ENCODE measurements at places on chromosomes 2 and 18.

- DNase-seq = no peak
Measured at GRCh38 chr18:8989855-8990254, 112.6 kb upstream of the NDUFV2 start.

DNA sequence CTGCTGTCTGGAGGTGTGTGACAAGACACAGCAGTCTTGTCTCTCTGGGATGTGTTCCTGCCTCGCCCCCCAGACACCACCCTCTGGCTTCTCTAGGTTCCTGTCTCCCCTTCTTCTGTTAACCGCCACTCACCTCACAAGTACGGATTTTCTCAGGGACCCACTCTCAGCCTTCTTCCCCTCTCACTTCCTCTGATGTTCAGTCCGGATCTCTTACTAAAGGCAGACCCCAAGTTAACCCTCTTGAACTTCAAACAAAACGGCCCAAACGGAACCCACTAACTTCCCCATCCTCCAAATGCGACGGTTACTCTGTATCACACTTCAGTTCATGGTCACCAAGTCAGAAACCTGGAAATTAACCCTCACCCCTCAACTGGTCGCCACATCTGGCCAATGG is 32.0 kb downstream of the B4GALT6 start:
- DNase-seq = no peak

DNA sequence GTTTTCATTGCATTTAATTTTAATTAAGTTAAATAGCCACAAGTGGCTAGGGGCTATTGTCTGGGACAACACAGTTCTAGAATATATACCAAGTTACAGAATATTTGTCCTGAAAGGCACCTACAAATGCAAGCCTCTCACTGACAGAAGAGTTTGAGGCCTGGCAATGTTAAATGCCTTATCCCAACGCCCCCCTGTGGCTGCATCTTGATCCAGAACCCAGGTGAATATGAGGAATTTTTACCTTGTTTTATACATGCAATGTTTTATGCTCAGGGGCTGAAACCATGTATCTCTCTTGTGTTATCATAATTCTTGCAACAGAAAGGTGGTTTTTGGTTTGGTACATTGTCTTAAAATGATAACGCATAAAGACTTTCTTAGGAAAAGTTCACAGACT is 71.8 kb upstream of the SEC11C start:
- DNase-seq = no peak

GRCh38 chr18:39485696-39486095 is 1920.1 kb upstream of the CELF4 start:
- DNase-seq = no peak

DNA sequence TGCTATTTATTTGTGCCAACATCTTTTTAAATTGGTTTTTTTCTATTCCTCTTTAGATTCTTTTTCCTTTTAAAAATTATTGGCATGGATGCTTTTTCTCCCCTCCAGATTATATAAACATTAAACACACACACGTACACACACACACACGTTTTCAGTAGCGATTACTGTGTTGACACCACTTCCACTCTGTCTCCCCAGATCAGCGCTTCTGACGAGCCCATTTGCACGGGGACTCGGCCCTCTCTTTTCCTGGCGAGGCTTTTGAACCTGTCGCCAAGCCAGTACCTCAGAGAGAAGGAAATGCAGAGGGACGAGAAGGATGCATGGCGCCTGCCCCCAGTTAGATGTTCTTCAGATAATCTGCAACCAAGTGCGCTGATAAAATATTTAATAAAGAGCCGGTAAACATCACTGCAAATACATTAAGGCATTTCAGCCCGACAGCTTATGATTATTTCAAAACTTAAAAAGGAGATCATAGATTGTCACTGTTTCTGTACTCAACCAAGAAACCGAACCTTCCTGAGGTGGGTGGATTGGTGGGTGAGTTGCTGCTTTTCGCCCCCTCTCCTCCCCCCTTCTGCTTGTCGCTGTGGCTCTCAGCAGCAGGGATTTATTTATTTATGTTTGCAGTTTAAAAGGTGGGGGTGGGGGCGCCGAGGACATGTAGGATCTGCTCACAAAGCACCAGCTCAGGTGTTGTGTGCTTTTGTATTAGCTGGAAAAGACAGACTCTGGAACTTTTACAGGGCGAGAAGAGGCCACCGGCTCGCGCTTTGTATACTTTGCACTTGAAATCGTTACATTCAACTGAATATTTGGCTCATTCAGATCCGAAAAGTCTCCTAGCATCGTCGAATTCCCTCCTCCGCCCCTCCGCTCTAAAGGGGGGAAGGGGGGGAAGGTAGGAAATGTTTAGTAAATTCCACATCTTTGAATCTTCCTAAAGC is 787 bp upstream of the TBR1 start:
- DNase-seq = no peak

DNA sequence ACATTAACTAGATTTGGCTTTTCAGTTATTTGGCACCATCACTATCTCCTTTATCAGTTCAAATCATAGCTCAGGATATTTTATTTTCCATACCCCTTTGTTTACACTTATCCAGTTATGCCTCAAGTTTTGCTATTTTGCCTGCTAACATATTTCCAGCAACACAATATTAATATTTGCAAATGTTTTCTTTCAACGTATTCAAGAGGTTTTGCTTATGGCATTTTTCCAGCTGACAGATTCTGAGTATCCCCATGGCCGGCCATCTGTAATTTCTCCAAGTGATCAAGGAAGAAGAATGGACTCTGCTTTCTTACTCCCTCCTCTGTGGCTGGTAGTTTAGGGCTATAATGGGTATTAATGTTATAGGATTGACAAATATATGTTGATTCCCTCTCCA is 49.4 kb downstream of the RND3 start:
- no peak for DNase-seq

Data from RCC 7860 (cell line).